ENCODE measurements at places on chromosomes 16 and 17. TPM values are rescaled to one million over a fixed set of nuclear protein-coding genes. Genes with fewer than 3 reads are reported as not detected.

Gene TEKT1
- total RNA-seq, result not detected

Gene VKORC1
- 435 TPM for total RNA-seq

Gene CDT1
- 53.4 TPM for total RNA-seq

Gene NPW
- 1.3 TPM for total RNA-seq

Gene PRSS36
- 0.40 TPM for total RNA-seq

Gene CES5A
- total RNA-seq, result not detected

Gene KRTAP16-1
- not detected for total RNA-seq

Gene NUBP2
- 213 TPM for total RNA-seq

Gene CACNG5
- total RNA-seq, result not detected
